ENCODE measurements at places on chromosomes 12 and 14.

GRCh38 chr12:2876431-2877046 lies 435 bp downstream of the FOXM1 start:
- DNase-seq, result no peak

DNA sequence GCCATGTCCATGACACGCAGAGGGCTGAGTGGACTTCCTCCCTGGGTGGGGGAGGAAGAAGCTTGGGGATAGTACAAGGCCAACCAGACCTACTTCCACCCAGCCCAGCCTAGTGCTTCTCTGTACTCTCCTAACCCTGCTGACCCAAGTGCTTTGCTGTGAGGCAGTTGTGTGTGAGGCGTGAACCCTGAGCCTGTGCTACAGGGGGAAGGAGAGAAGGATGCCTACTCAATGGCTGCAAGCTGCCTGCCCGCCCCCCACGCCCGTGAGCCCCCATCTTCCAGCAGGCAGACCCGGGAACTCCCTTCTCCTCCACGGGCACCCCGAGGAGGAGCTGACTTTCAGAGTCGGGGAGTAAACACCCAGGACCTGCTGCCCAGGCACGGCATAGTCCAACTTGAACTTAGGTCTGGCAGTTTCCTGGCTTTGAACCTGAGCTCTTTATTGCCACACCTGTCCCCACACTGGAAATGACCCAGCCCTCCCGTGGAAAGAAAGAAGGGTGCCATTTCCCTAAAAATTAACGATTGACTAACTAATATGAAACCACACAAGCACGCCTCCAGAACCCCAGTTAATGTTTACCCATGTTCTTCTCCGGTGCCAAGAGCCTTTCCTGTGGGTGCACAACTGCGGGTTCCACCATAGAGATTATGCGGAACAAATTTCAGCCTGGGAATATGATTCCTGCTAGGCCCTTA lies 10.8 kb downstream of the ALDH2 start:
- no peak for DNase-seq

- peak; percentile 52 for DNase-seq
These were observed 8.4 kb downstream of the GPRC5A start for GRCh38 chr12:12899530-12900380.

DNA sequence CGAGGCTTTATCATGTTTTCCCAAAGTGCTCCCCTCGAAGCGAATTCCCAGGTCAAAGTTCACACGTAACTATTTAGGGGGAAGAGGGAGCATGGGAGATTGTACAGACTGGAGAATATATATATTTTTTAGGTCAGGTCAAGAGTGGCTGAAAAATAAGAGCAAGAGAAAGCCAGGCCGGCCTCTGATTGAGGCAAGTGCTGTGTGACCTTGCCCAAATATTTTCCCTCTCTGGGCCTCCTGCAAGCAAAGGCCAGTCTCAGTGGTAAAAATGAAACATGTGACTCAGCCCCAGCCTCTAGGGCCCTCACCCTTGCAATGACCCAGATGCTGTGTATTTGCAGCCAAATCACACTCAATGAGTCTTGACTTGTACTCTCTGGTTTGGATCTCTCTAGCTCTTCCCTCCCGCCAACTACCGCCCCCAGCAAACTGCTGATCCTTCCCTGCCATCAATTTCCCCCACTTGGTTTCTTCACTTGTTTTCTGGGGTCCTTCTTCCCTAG lies 34.1 kb downstream of the SMUG1 start:
- no peak for DNase-seq

GRCh38 chr12:111643427-111643826 lies 42.3 kb downstream of the BRAP start:
- DNase-seq, result no peak

DNA sequence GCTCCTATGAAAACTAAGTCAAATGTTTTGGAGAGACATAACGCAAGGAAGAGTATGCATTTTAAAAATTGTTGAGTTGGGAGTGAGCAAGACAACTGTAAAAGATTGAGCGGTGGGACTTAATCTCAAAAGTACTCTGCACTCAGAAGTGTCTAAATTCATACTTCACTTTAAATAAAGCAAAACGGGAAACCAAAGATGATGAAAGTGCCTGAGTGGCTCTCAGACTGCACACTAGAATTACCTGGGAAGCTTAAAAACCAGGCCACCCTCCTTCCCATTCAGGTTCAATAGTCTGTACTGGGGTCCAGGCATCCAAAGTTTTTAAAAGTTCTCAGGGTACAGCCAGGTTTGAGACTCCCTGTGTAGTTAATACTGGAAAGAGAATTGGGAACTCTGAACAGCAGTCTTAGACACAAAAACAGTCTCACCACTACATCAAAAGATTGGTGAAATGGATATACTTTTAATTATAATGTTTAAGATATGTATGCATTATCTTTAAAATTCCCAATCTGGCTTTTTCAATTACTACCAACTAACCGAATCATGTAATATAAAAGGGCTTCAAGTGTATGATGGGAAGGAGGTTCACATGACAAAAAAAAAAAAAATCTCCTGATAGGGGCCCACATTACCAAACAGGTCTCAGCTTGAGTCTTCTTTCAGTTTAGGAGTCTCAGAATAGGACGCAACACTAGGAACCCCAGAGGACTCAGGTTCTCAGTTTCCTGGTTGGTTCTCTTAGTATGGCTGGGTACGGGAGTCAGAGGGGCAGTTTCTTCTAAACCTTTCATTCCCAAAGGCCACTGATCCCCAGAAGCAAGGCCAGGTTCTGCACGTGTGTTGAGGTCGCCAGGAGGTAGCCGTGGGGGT lies 1.0 kb downstream of the HOMEZ start:
- DNase-seq, result no peak

DNA sequence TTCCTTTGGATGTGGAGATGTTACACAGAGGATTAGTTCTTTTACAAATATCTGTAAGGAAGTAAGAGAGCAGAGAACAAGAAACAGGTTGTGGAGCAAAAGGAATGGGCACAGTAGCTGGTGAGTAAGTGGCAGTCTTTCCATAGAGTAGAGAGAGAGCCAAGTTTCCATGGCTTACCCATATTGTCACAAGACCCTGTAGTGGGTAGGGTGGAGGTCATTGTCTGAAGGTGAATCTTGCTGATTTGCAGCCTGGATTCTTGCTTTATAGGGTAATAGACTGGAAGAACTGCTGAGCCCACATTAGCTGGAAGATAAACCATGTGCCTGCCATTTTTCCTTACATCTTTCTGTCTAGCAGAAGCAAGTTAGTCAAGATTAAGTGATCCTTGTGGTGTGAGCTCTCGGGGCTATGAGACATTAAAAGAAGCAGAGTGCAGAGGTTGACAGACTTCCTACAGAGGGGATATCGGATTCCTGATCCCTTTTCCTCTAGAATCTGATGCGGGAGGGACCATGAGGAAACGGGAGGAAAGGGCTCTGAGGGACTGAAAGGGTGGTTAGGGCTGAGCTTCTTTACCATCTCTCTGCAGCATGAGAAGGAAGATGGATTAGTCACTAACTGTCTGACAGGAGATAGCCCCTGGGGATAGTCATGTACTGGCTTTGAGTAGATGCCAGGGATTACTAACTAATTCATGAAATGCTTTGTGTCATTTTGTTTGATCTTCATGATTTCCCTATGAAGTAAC lies 44.0 kb upstream of the LRTM2 start:
- DNase-seq, result no peak

- DNase-seq, result no peak
These were observed 74.7 kb upstream of the AMN1 start for GRCh38 chr12:31803306-31804184.
